ENCODE measurements at places on chromosomes 1 and 21. TPM values are rescaled to one million over a fixed set of nuclear protein-coding genes. Genes with fewer than 3 reads are reported as not detected.
A peak's percentile ranks its signal among the peaks of the same experiment; 100 is the strongest.

GRCh38 chr1:39146681-39147080, 57.8 kb upstream of the MACF1 start:
- no peak overlapping the region for H3K4me3 ChIP-seq
- no peak for DNase-seq
- no peaks in the 10 kb centered on the region for H3K27me3 ChIP-seq
- peaks cover 40% of the 10 kb centered on the region for H3K4me1 ChIP-seq

GRCh38 chr21:16522548-16522947, 792.8 kb downstream of the USP25 start:
- no peak overlapping the region for H3K27ac ChIP-seq
- no peaks in the 10 kb centered on the region for H3K36me3 ChIP-seq
- no peaks in the 10 kb centered on the region for H3K27me3 ChIP-seq

Gene ANGPTL7
- 1.6 TPM for total RNA-seq

Gene RIPPLY3
- not detected for total RNA-seq

Gene FAM3B
- total RNA-seq = not detected

Gene SCCPDH
- 21.4 TPM for total RNA-seq

Gene TPTE
- not detected for total RNA-seq

Gene PFKL
- 45.7 TPM for total RNA-seq

DNA sequence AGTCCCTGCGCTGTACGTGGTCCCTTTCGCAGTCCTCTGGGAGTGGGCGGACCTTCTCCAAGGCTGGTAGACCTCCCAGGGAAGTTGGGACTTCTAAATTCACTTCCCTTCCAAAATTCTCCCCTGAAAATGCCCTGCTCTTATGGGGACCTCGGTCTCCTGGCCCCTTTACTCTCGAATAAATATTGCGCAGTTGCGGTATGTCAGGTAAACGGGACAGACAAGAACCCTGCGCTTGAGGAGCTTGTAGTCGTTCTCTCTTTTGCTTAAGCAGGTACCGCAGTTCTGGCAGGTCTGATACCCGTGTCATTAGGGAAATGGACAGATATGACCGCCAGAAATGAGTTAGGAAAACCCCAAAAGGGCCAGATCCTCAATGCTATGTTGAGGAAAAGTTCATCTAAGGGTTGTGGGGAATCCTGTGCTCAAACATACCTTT, 561 bp downstream of the KIF2C start:
- H3K27me3 ChIP-seq = no peaks in the 10 kb centered on the region
- no peaks in the 10 kb centered on the region for H3K36me3 ChIP-seq
- H3K4me1 ChIP-seq = no peaks in the 10 kb centered on the region
- H3K4me3 ChIP-seq = peak overlapping the region; percentile 49

GRCh38 chr1:53288002-53288789, 39.7 kb downstream of the LRP8 start:
- H3K27ac ChIP-seq = no peak overlapping the region
- H3K4me1 ChIP-seq = no peaks in the 10 kb centered on the region
- no peak for DNase-seq
- no peaks in the 10 kb centered on the region for H3K36me3 ChIP-seq

Gene ADGRL4
- total RNA-seq = 28.2 TPM

DNA sequence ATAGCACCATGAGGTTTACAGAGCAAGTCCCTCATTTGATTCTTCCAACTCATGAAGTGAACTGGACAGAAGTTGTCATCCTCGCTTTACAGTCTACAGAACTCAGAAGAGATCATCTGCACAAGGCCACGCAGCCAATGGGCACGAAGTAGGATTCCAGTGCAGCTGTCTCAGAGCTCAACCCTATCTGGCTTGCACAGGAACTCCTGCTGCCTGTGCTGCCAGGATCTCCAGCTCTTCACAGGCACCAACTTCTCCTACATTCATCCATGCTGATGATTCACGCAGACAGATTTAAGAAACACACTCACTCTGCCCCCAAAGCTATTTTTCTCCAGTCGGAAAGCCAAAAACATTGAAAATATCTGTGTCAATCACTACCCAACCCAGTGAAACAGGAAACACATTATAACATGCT, 157.0 kb downstream of the RERE start:
- DNase-seq = peak; percentile 70
- H3K4me1 ChIP-seq = peaks cover 60% of the 10 kb centered on the region
- H3K4me3 ChIP-seq = no peak overlapping the region
- H3K27ac ChIP-seq = peak overlapping the region; percentile 85
- H3K27me3 ChIP-seq = no peaks in the 10 kb centered on the region

DNA sequence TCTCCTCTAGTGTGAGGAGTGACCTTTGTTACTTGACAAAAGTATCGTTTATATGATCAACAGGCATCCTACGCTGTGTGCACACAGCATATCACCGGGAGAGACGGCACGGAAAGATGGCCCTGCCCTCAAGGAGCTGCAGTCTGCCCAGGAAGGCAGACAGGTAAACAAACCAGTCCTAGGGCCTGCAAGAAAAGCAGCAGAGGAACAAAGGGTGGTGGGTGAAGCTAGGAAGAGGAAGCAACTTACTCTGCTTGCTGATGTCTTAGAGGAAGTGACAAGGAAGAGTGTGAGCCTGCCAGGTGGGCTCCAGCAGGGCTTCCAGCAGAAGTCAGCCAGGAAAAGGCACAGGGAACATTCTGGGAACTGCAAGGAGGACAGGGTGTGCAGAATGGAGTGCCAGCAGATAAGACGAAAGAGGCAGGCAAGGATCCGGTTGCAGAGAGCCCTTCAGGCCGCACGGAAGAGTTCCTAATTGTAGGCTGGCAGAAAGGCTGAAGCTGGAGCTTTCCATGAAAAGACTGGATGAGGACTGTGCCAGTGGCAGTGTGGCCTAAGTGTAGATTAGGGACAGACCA, 106.7 kb downstream of the SLC45A1 start:
- peak overlapping the region; percentile 98 for H3K27ac ChIP-seq
- peaks cover 53% of the 10 kb centered on the region for H3K4me1 ChIP-seq
- H3K36me3 ChIP-seq = peaks cover 11% of the 10 kb centered on the region
- peak overlapping the region; percentile 87 for H3K4me3 ChIP-seq
- no peaks in the 10 kb centered on the region for H3K27me3 ChIP-seq

GRCh38 chr1:110120960-110121561, 8.8 kb downstream of the UBL4B start:
- H3K36me3 ChIP-seq = no peaks in the 10 kb centered on the region
- H3K4me3 ChIP-seq = no peak overlapping the region
- H3K27ac ChIP-seq = no peak overlapping the region
- no peaks in the 10 kb centered on the region for H3K27me3 ChIP-seq
- no peaks in the 10 kb centered on the region for H3K4me1 ChIP-seq
- no peak for DNase-seq

- no peak overlapping the region for H3K4me3 ChIP-seq
- no peaks in the 10 kb centered on the region for H3K36me3 ChIP-seq
- no peak overlapping the region for H3K27ac ChIP-seq
Measured at GRCh38 chr1:224180783-224181452, 2.1 kb upstream of the DEGS1 start.

Measured in right atrium auricular region (tissue), 2 donors.